ENCODE measurements at places on chromosomes 4 and X. TPM values are rescaled to one million over a fixed set of nuclear protein-coding genes. Genes with fewer than 3 reads are reported as not detected.

CRMP1 gene
- 5.3 TPM for total RNA-seq

VAMP7 gene
- 31.2 TPM for total RNA-seq

NR3C2 gene
- total RNA-seq: 0.02 TPM

GATA1 gene
- not detected for total RNA-seq

SSX2 gene
- total RNA-seq: not detected

ATP8A1 gene
- 0.03 TPM for total RNA-seq

ADGRG2 gene
- total RNA-seq: 8.7 TPM

PTCHD1 gene
- total RNA-seq: not detected

ARHGAP36 gene
- not detected for total RNA-seq

FRAS1 gene
- 3.2 TPM for total RNA-seq

CYP4V2 gene
- total RNA-seq: 2.9 TPM

MAGEA2B gene
- total RNA-seq: 0.16 TPM

MCF2 gene
- total RNA-seq: not detected

ZXDA gene
- total RNA-seq: 1.2 TPM

MAML3 gene
- total RNA-seq: 17.6 TPM

CCKAR gene
- not detected for total RNA-seq

VEGFD gene
- 0.46 TPM for total RNA-seq

CLCN5 gene
- 2.3 TPM for total RNA-seq

TREX2 gene
- 1.6 TPM for total RNA-seq

RHOXF1 gene
- not detected for total RNA-seq

CXCL8 gene
- total RNA-seq: 6.5 TPM

DDIT4L gene
- 0.24 TPM for total RNA-seq

DCAF12L2 gene
- 0.13 TPM for total RNA-seq

CD38 gene
- 14.4 TPM for total RNA-seq

EFHC2 gene
- total RNA-seq: 0.36 TPM

POLR2B gene
- total RNA-seq: 75.2 TPM

LDB2 gene
- not detected for total RNA-seq

TRPC5OS gene
- not detected for total RNA-seq

REPS2 gene
- 1.3 TPM for total RNA-seq

SPOCK3 gene
- 0.22 TPM for total RNA-seq

Measured in A549 treated with dexamethasone at 1 μM for 4 hours (cell line).